ENCODE measurements at places on chromosomes 4 and X.

- no peak for DNase-seq
Observed at GRCh38 chr4:11042760-11043159, 358.2 kb upstream of the CLNK start.

DNA sequence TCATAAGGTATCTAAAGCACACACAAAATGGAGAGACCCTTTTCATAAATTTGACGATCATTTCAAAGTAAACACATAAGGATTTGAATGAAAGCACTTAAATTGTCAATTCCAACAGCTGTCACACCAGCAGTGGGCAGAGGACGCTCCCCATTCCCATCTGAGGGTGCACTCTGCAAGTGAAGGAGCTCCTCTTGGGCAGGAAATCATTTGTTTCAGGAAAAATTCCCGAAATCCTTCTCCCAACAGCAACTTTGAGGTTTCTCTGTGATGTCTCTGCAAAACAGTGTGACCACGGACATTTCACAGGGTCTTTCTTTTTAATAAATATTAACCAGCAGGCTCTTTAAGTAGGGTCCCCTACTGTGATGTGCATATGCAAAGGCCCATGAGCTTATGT is 111.0 kb downstream of the EPHA5 start:
- no peak for DNase-seq

GRCh38 chrX:11451151-11451550 is 157.9 kb downstream of the AMELX start:
- no peak for DNase-seq

- no peak for DNase-seq
Observed at GRCh38 chr4:153676486-153676885, 7.6 kb upstream of the TLR2 start.

DNA sequence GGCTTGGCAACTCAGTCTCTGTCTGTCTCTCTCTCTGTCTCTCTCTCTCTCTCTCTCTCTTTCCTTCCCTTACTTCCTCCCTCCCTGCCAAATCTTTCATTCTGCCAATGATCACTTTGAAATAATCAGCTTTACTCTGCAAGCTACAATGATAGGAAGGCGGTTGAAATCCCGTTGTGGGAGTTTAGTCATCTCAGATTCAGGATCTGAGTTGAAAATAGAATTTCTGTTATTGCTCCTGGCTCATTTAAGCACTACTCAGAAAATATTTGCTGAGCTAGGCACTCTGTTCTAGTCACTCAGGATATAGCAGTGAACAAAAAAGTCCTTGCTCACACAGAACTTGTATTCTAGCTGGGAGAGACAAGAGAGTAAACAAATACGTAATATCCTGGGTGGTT is 56.3 kb upstream of the DCTD start:
- no peak for DNase-seq

GRCh38 chrX:24528605-24529004 is 63.5 kb downstream of the PDK3 start:
- no peak for DNase-seq
